ENCODE measurements at places on chromosomes 2 and 18. TPM values are rescaled to one million over a fixed set of nuclear protein-coding genes. Genes with fewer than 3 reads are reported as not detected.

DNA sequence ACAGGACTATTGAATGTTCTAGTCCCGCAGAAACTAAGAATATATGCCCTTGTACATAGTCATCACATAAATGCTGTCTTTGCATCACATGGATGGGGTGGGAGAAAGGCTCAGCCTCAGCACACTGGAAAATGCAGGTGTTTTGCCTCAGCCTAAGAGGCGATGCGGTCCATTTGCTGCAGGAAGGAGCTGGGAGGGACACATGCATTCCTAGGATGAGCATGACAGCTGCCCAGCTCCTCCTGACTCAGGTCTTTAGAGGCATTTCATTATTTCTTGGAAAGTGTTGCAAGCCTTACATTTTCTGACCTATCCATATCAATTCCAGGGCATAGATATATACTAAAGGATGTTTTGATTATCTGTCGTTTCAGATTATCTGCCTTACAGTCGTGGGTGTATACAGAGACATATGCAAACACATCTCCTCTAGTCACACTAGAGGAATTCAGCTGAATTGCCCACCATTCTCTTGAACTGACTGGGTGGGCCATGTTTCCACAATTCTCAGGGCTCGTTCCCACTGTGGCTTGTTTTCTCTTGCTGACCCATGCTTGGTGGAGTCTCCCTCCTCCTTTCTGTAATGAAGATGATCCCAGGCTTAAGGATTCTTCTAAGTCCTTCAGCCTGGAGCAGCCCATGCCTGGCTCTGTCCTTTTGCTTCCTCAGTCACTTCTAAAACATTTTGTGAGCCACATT is 156.9 kb downstream of the SETBP1 start:
- no peak for DNase-seq

DNA sequence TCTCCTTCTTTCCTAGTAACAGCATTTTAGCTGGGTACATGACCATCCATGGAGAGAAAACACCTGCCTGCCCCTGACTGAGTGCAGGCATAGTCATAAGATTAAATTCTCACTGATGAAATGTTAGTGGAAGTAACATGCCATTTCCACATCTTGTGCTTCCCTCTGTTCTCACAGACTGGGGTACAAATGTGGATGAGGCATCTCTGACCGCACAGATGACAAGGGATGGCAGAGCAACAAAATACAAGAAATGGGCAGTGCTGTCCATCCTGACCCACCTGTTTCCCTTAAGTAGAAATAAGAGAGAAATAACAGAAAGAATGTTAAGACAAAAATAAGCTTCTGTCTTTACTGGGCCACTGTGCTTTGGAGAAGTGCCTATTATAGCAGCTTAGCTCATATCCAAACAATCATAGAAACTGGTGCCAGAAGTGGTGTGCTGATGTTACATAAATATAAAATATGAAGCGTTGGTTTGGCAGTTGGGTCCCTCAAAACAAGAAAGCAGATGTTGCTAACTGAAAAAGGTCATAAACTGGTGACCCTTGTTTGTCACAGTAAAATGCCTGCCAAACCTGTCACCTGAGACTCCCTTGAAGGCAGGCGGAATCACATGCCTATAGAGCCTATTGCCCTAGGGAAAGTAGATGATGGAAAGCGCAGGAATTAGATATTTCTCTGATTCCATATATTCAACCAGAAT is 72.4 kb upstream of the CCDC150 start:
- DNase-seq = no peak

- no peak for DNase-seq
These were observed 12.9 kb downstream of the IER3IP1 start for GRCh38 chr18:47163241-47163640.

- no peak for DNase-seq
These were observed 144.4 kb downstream of the PTGR3 start for GRCh38 chr18:75064513-75064905.

DNA sequence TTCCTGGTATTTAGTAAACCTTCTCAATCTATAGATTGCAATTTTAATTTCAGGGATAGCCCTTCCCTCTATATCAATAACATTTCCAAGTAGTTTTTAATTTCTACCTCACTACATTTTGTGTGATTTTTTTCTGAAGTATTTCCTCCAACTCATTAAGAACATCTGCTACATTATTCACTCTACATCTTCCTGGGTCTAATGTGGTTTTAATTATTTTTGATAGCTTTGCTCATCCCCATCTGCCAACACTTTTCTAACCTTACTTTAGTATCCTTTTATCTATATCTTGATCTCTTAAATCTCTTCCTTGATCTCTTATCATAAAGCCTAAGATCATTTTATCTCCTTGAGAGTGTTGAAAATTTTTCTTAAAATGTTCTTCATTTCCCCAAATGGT is 278.3 kb upstream of the CYP26B1 start:
- no peak for DNase-seq

GRCh38 chr18:9055185-9055584 is 47.3 kb upstream of the NDUFV2 start:
- DNase-seq = no peak

- DNase-seq = no peak
These were observed 38.6 kb downstream of the PTPRM start for GRCh38 chr18:7605705-7606104.

- DNase-seq = no peak
These were observed 616 bp upstream of the TAF1B start for GRCh38 chr2:9842487-9843228.

DNA sequence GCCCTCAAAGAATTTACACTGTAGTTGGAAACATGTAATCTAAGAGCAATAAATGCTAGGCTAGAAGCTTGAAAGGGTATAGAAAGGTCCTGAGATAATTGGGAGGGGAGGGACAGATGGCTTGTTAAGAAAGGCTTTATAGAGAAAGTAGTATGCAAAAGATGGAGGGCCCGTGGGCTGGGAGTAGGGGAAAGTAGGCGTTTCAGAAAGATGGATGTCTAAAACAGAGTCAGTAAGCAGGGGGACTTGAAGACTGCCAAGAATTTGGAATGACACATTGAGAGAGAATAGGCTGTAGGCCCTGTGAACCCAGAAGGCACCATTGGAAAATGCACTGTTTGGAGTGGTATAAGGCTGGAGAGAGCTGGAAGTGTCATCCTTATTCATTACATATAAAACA is 822 bp downstream of the PSMG2 start:
- no peak for DNase-seq

GRCh38 chr18:75206452-75207309 is 2.3 kb downstream of the PTGR3 start:
- DNase-seq = no peak

DNA sequence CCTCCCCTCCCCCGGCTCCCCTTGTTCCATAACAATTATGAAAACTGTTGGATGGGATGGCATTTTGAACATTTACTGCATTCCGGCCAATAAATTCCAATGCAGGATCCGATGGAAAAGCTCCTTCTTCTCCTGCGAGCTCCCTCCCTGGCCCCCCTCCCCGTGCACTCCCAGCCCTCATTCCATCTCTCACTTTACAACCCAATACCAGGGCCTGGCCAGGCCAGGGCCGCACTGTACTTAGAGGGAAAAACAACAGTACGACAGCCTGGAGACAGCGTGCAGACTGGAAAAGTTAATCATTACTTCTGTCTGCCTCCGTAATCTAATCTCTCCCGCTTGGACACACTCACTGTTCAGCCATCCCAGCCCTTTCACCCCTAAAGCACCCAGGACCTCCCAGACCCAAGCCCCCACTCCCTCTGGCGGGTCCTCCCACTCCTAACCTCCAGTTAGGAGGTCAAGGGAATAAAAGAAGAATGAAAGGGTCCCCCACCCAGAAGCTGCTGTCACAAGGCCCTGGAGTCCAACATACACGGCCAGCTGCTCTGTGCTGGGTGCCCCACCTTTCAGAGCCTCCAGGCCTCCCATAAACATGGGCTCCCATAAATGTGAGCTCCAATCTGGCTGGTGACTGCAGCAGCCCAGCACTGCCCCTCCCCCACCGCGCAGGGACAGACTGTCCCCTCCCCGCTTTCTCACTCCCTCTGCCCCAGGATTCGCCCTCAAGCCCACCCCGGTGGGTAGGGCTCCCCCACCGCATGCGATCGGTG is 20.6 kb downstream of the SMAD7 start:
- DNase-seq = peak; percentile 49

DNA sequence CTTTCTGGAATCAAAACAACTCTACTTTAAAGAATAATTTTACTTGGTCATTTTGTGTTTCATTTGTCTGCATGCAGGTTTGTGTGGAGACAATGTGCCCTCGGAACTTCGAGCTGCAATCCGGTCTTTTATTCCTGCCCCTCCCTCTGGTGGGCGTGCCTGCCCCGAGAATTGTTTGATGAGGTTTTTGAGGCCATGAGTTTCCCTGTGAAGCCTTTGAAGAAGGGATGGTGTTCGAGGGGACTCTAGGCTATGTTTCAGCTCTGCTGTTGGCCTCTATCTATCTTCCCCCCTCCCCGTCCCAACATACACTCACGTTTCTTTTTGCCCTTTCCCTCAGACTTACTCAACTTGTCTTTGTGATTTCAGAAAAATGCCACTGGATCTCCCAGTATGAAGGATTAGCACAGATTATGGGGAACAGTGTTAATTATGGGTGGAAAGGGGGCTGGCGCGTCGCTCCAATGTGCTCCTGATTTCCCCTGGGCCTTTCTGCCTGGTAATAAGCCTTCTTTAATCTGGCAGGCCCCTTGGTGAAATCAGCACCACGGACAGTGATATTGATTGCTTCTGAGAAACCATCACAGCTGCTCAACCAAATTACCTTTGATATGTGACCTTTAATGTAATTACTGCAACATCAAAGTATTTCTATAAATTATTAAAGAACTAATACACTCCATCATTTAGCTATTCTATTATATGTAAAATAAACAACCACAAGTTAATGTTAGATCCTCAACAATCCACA is 82.2 kb downstream of the CELF4 start:
- DNase-seq = peak; percentile 38

- no peak for DNase-seq
These were observed 73.4 kb downstream of the NRXN1 start for GRCh38 chr2:50958504-50958903.

DNA sequence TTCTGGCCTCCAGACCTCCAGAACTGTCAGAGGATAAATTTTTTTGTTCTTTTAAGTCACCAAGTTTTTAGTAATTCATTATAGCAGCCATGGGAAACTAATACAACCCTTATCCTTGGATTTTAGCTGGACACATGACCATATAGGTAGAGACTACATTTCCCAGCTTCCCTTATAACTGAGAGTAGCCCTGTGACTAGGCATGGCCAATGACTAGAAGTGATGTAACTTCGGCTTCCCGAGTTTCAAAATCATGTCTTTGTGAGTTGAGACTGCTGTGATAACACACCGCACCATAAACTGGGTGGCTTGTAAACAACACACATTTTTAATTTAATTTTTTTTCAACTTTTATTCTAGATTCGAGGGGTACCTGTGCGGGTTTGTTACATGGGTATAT is 134.0 kb upstream of the SERTAD2 start:
- no peak for DNase-seq

- no peak for DNase-seq
These were observed 10.3 kb downstream of the POLI start for GRCh38 chr18:54279477-54280219.

DNA sequence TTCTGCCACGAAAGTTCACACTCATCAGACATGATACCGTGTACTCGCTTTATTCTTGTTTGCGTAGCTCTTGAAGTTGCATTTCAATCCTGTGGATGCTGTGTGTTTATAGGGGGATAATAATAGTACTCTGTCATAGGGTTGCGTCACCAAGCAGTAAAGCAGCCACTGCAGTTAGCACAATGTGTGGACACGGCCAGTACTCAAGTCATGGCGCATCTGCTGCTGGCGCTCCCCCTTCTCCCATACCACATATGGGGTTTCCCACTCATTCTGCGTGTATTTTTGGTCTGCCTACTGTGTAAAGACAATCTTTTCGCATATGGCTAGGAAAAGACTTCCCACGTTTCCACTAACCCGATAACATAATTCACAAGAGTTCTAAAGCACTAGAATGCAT is 2.1 kb upstream of the ZBTB14 start:
- DNase-seq = no peak

GRCh38 chr2:136116151-136116812 is 1.7 kb downstream of the CXCR4 start:
- DNase-seq = peak; percentile 62

DNA sequence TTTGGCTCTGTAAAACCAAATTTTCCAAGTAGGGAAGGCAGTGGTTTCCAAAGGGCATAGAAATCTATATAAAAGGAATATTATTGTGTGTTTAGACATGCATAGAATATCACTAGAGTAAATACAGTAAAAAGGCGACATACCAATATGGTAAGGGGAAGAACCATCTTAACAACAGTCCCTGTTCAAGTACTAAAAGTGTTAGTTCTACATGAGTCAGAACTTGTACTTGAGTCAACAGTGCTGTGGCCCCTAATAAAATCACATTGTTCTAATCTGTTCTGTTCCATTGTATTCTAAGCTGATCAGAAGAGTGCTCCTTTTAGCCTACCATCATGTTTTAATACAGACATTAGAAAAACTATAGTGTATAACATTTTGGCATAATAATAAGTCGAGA is 36.1 kb upstream of the TNFRSF11A start:
- DNase-seq = no peak

DNA sequence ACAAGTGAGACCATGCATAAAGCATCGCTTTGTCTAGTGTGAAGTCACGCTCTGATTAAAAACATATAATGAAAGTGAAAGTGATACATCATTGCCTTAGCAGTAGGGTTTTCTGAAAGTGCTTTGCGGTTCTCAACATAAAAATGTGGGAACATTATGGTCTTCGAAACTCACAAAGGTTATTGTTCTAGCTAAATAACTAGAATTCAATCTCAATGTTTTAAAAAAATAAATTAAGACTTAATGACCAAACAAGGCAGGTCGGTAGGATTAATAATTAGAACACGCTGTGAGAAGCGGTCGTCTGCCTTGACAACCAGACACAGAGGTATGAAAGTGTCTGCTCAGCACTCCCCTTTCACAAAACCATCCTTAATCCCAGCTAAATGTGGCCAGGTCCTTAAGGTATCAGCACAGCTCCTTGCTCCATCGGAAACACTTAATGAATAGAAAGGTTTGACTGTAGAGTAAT is 42.2 kb downstream of the KLHL14 start:
- DNase-seq = no peak

ST8SIA3 gene
- 2.9 TPM for total RNA-seq

TMEM17 gene
- 3.3 TPM for total RNA-seq

ADD2 gene
- total RNA-seq = 0.95 TPM

RNF152 gene
- 18.2 TPM for total RNA-seq

UGT1A7 gene
- 2.2 TPM for total RNA-seq

APCDD1 gene
- total RNA-seq = 170 TPM

CHRNA1 gene
- not detected for total RNA-seq

CHN1 gene
- 15.3 TPM for total RNA-seq
